ENCODE measurements at places on chromosomes 7 and 10.
A peak's percentile ranks its signal among the peaks of the same experiment; 100 is the strongest.

DNA sequence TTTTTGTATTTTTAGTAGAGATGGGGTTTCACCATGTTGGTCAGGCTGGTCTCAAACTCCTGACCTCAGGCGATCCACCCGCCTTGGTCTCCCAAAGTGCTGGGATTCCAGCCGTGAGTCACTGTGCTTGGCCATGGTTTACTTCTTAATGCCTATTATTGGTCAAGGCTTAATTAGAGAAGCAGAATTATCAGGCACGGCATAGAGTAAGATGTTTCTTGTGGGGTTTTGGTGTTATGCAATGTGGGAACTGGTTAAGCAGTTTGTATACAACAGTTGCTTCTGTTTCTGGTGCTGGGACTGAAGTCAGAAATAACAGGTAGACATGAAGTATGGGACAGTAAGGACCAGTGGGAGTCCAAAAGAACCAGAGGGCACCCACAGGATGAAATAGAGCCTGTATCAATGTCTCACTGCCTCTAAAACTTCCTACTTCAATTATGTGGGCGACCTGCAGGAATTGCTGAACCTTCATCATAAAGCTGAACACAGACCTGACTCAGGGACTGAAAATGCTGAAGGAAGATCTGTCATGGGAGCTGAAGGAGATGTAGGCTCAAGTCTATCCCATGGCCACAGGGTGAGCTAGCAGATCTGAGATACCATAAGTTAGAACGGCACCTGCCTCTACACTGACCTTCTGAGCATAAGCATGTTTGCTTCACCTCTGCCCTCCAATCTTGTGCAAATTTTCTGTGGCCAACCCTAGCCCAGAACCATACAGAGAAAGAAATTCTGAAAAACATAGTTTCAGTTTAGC lies 38.3 kb upstream of the VCL start:
- no peak for DNase-seq

GRCh38 chr10:124227055-124227975 lies 133.9 kb upstream of the CHST15 start:
- no peak for DNase-seq

- no peak for DNase-seq
These were observed 303.9 kb upstream of the KCND2 start for GRCh38 chr7:119969054-119969453.

GRCh38 chr7:129150199-129150996 lies 5.9 kb downstream of the TSPAN33 start:
- no peak for DNase-seq

DNA sequence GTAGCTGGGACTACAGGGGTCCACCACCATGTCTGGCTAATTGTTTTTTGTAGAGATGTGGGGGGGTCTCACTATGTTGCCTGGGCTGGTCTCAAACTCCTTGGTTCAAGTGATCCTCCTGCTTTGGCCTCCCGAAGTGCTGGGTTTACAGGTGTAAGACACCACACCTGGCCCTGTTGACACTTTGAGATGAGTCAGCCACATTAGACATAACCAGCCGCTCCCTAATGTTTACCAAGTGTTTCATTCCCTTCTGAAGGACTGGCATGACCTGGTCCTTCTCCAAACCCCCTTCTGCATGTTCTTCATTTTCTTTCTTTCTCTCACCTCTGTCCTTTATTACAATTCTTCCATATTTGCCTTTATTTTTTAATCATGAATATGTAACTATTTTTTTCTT lies 67.8 kb downstream of the TAF3 start:
- no peak for DNase-seq

DNA sequence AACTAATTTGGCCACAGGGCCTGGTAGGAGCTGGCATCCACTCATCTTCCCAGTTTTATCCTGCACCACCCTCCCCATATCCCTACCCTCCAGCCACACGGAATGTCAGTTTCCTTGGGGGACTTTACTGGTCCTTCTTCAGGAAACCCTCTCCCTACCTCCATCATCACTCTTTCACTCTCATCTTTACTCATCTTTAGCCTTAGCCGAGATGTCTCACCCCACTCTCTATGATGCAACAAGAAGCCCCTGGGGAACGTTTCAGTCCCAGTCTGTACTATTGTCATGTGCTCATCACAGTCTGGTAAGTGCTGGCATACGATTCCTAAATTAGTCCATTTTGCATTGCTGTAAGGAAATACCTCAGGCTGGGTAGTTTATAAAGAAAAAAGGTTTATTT lies 34.9 kb upstream of the TMEM248 start:
- no peak for DNase-seq

GRCh38 chr7:55207436-55208125 lies 157.6 kb upstream of the LANCL2 start:
- DNase-seq, result no peak

DNA sequence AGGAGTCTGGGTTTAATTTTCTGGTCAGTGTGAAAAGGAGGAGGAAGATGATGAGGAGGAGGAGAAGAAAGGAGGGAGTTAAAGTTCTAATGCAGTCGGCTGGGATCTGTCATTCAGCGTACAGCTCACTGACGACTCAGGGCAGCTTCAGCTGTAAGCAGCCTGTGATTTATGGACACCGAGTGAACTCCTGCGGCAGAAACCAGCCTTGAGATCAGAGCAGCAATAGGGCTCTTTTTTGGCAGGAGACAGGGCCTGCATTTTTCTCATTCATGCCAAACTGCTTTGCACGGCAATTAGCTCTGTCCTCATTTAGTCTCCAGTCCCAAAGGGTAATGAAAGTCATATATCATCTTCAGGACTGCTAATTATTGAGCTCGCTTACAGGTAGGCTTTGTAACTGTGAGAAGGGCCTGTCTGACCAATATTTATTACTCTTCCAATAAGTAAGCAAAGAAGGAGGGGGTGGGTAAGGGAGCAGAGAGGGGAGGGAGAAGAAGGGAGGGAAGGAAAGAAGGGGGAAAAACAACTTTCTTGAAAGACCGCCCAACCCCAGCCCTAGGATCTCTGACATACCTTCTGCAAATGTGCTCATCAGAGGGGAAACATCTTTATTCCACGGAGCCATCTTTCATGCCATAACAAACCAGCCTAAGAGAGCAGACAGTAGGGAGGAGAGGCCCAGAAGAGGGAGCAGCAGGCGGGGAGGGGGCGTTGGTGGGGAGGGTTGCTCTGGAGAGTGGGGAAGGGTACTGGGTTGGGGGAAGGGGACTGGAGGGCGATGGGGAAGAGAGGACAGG lies 48.1 kb upstream of the COMTD1 start:
- DNase-seq, result no peak

- peak; percentile 50 for DNase-seq
These were observed at the start of gene FBXW4 for GRCh38 chr10:101694674-101695403. TSS of gene FBXW4 (minus strand) at chr10:101695170. CDS start at chr10:101695105, 65 bp downstream.

GRCh38 chr10:119189811-119190282 lies 11.2 kb upstream of the PRDX3 start:
- DNase-seq, result no peak

GRCh38 chr7:141722529-141722928 lies 14.4 kb downstream of the WEE2 start:
- DNase-seq, result no peak

- DNase-seq, result no peak
These were observed 620.1 kb upstream of the MGMT start for GRCh38 chr10:128846927-128847326.

Data from effector CD8-positive, alpha-beta T cell (primary cell).